ENCODE measurements at places on chromosomes 16 and 17. TPM values are rescaled to one million over a fixed set of nuclear protein-coding genes. Genes with fewer than 3 reads are reported as not detected.

YBX2 gene
- 2.9 TPM for total RNA-seq

MTSS2 gene
- total RNA-seq = 9.4 TPM

NOTUM gene
- not detected for total RNA-seq

SLFN5 gene
- 34.1 TPM for total RNA-seq

NPIPB6 gene
- 2.6 TPM for total RNA-seq

SPATA32 gene
- not detected for total RNA-seq

PYY gene
- total RNA-seq = 0.88 TPM

TP53TG3C gene
- not detected for total RNA-seq

CCL13 gene
- 2.0 TPM for total RNA-seq

RNF112 gene
- 0.96 TPM for total RNA-seq

GRCh38 chr16:77480681-77481315 is 46.0 kb upstream of the ADAMTS18 start:
- H3K27me3 ChIP-seq = no peaks in the 10 kb centered on the region
- no peak for DNase-seq
- H3K4me1 ChIP-seq = no peaks in the 10 kb centered on the region
- no peak overlapping the region for H3K27ac ChIP-seq

GRCh38 chr17:42809250-42809649 is 10.6 kb downstream of the CNTD1 start:
- no peak for DNase-seq
- H3K36me3 ChIP-seq = peaks cover 4% of the 10 kb centered on the region
- H3K4me1 ChIP-seq = no peaks in the 10 kb centered on the region
- no peaks in the 10 kb centered on the region for H3K27me3 ChIP-seq

GRCh38 chr17:28515518-28515917 is 9.4 kb downstream of the FOXN1 start:
- no peaks in the 10 kb centered on the region for H3K27me3 ChIP-seq
- no peak overlapping the region for H3K27ac ChIP-seq
- no peak for DNase-seq

DNA sequence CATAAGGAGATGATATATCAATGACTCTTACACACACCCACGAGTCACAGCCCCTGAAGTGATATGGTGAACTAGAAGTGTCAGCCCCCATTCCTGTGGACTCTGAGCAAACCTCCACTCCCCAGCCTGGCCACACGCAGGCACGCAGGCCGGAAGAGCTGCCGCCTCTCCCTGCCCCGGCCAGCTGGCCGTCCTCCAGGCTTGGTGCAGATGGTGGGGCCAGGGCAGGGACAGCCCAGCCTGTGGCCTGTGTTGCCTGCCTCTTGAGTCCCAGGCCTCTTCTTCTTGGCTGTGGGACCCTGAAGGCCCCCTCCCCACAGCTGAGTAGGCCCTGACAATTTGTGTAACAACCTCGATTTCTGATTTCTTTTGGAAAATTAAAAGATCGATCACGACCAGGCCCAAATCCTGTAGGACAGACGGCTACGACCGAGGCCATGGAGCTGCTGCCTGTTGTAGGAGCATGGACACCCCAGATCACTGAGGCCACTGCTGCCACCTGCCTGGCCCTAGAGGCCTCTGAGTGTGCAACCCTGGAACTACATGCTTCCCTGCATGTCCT is 10.0 kb upstream of the MPRIP start:
- H3K4me1 ChIP-seq = peaks cover 14% of the 10 kb centered on the region
- no peak overlapping the region for H3K4me3 ChIP-seq
- no peaks in the 10 kb centered on the region for H3K36me3 ChIP-seq
- H3K27me3 ChIP-seq = no peaks in the 10 kb centered on the region
- no peak for DNase-seq
- H3K27ac ChIP-seq = no peak overlapping the region

DNA sequence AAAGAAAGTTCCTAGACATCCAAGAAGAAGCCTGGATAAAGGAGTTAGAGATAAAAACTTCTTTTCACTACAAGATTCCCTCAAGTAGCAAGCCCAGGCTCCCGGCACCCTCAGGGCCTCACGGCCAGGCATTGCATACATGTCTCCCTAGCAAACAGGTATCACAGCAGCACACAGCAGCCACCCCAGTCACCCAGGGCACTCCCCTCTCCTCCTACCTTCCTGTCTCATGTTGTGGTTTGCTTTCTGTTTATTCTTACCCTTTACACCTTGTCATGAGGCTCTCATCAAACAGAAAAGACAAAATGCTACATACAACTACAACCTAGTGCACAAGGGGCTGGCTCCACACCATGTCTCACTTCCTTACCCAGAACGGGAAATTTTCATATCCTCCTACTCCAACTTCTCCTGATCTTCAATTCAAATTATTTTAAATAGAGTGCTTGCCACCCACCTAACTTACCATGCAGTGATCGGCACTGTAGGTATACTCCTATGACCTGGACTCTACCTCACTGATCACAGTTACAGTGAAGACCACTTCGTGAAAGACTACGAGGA is 42.7 kb downstream of the XPO6 start:
- no peaks in the 10 kb centered on the region for H3K4me1 ChIP-seq
- H3K4me3 ChIP-seq = no peak overlapping the region
- DNase-seq = no peak
- H3K36me3 ChIP-seq = no peaks in the 10 kb centered on the region
- no peaks in the 10 kb centered on the region for H3K27me3 ChIP-seq

GRCh38 chr17:78019976-78020716 is 61.6 kb downstream of the TNRC6C start:
- no peak for DNase-seq
- H3K27me3 ChIP-seq = no peaks in the 10 kb centered on the region
- no peaks in the 10 kb centered on the region for H3K36me3 ChIP-seq
- H3K4me1 ChIP-seq = no peaks in the 10 kb centered on the region

GRCh38 chr16:56825826-56826225 is 39.2 kb upstream of the SLC12A3 start:
- H3K27ac ChIP-seq = no peak overlapping the region
- H3K4me3 ChIP-seq = no peak overlapping the region
- no peaks in the 10 kb centered on the region for H3K4me1 ChIP-seq
- no peak for DNase-seq
- H3K27me3 ChIP-seq = no peaks in the 10 kb centered on the region

DNA sequence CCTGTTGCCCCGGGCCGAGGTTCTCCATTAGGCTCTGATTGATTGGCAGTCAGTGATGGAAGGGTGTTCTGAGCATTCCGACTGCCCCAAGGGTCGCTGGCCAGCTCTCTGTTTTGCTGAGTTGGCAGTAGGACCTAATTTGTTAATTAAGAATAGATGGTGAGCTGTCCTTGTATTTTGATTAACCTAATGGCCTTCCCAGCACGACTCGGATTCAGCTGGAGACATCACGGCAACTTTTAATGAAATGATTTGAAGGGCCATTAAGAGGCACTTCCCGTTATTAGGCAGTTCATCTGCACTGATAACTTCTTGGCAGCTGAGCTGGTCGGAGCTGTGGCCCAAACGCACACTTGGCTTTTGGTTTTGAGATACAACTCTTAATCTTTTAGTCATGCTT is 74.2 kb downstream of the HAPSTR1 start:
- H3K27me3 ChIP-seq = no peaks in the 10 kb centered on the region
- H3K4me3 ChIP-seq = no peak overlapping the region
- DNase-seq = no peak
- no peaks in the 10 kb centered on the region for H3K36me3 ChIP-seq

DNA sequence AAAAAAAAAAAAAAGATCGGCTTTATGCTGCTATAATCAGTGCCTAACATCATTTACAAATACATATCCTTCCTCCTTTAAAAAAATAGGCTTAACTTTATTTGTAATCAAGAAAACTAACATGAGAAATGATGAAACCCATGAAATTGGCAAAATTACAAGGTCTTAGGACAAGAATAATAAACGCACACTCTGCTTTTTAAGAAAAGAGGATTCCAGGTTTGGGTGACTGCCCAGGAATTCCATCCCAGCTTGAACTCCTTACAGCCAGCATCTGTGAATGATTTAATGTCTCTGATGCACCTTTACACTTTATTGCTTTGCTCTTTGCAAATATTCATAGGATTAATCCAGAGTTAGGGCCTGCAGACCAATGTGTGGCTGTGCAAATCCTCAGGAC is 196.0 kb downstream of the CBLN1 start:
- no peak for DNase-seq
- H3K4me1 ChIP-seq = no peaks in the 10 kb centered on the region
- H3K36me3 ChIP-seq = no peaks in the 10 kb centered on the region

GRCh38 chr17:80663781-80664206 is 119.2 kb downstream of the RPTOR start:
- H3K27me3 ChIP-seq = no peaks in the 10 kb centered on the region
- H3K4me1 ChIP-seq = no peaks in the 10 kb centered on the region
- H3K4me3 ChIP-seq = no peak overlapping the region
- H3K27ac ChIP-seq = no peak overlapping the region

- H3K4me1 ChIP-seq = no peaks in the 10 kb centered on the region
- no peak overlapping the region for H3K4me3 ChIP-seq
- no peak overlapping the region for H3K27ac ChIP-seq
- no peak for DNase-seq
These were observed 393.0 kb downstream of the CA10 start for GRCh38 chr17:51765282-51766135.

GRCh38 chr16:53152329-53152728 is 97.5 kb downstream of the CHD9 start:
- H3K27ac ChIP-seq = no peak overlapping the region
- H3K36me3 ChIP-seq = peaks cover 8% of the 10 kb centered on the region
- H3K4me3 ChIP-seq = no peak overlapping the region
- no peaks in the 10 kb centered on the region for H3K4me1 ChIP-seq

DNA sequence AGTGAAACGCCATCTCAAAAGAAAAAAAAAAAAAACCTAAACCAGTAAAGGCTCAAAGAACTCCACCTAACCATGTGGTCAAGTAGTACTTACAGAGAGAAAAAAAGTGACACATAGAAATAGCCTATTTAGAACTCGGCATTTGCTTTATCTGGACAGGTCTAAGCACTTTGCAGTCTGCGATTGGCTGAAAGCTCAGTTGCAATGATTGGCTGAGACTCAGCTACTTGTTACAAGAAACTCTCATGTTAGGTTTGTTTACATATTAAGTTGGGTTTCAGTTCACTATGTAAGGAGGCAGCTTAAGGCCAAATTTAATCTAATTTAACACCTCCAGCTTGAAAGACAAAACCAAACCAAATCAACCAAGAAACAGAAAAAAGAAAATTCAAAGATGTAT is 19.1 kb downstream of the ABCC3 start:
- DNase-seq = no peak
- H3K27ac ChIP-seq = no peak overlapping the region
- no peak overlapping the region for H3K4me3 ChIP-seq

DNA sequence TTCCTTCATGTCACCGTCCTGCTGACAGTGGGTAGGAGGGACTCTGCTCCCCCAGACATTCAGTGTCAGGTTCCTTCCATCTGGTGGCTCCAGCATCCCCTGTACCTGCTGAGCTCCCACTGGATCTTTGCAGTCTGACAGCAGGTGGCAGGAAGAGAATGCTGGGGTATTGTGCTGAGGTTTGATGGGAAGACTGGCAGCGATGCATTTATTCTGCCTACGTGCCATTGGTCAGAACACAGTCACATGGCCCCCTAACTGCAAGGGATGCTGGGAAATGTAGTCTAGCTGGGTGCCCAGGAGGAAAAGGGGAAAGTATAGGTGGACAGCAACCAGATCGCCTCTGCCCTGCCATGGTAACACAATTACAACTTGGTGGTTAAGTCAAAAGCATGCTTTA is 44.4 kb downstream of the IRX3 start:
- no peak for DNase-seq
- H3K4me3 ChIP-seq = no peak overlapping the region
- no peaks in the 10 kb centered on the region for H3K27me3 ChIP-seq
- H3K36me3 ChIP-seq = no peaks in the 10 kb centered on the region

- H3K36me3 ChIP-seq = no peaks in the 10 kb centered on the region
- no peak overlapping the region for H3K4me3 ChIP-seq
- H3K4me1 ChIP-seq = peaks cover 6% of the 10 kb centered on the region
These were observed 14.3 kb downstream of the FBXO31 start for GRCh38 chr16:87369117-87369765.

- no peaks in the 10 kb centered on the region for H3K4me1 ChIP-seq
- H3K27ac ChIP-seq = no peak overlapping the region
- no peak for DNase-seq
- H3K27me3 ChIP-seq = no peaks in the 10 kb centered on the region
These were observed 14.2 kb upstream of the MSI2 start for GRCh38 chr17:57242148-57242547.

DNA sequence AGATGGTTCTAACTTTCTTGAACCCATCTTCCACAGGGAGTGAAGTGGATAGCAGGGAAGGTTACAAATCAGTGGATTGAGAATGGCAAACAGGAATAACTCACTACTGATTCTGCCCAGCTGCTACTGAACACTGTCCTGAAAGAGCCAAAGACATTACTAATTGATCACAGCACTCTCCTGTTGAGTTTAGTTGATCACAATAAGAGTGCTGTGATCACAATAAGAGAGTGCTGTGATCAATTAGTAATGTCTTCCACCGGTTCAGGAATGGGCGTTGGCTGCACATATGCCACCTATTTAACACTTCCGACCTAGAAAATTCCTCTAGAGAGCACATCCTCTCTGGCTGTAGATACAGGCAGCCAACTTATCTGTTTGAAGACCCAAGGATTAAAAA is 11.4 kb downstream of the CFAP97D1 start:
- H3K27ac ChIP-seq = no peak overlapping the region
- H3K27me3 ChIP-seq = no peaks in the 10 kb centered on the region
- no peaks in the 10 kb centered on the region for H3K4me1 ChIP-seq

DNA sequence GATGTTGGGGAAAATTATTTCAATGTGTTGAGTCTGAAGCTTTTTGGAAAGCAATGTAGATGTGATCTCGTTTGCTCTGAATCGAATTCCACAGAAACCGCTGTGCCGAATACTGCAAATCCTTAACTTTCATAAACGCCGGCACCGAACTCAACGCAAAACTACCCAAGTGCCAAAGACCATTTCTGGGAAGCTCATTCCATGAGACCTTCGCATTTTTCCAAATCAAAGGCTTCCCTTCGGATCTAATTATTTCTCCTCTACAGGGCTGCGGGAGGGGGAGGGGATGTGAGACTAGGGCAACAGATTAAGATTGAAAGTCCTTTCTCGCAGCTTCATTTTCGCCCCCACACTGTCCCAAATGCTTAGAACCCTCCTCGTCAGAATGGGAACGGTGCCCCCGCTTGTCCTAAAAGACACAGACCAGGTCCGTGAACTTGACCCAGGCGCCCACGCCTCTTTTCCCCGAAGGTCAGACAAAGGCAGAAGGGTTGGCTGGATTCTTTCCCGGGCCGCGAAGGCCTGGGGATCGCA is 4.0 kb downstream of the PRAC1 start:
- no peaks in the 10 kb centered on the region for H3K4me1 ChIP-seq
- H3K27ac ChIP-seq = no peak overlapping the region
- H3K36me3 ChIP-seq = no peaks in the 10 kb centered on the region
- no peak overlapping the region for H3K4me3 ChIP-seq
- no peaks in the 10 kb centered on the region for H3K27me3 ChIP-seq

DNA sequence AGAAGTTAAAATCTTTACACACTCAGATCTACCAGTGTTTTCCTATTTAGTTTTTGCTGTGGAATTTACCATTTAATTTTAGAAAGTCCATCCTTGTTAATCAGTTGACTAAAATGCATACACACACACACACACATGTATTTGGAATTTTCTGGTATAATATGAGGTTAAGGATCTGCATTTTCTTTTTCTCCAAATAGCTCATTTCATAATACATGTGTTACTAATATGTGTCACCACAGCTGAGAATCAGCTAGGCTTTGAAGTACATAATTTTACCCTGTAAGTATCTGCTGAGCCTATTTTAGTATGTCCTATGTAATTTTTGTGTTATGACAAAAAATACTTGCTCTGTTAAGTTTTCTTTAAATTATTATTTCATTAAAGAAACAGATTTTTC is 143.2 kb downstream of the PHKB start:
- H3K36me3 ChIP-seq = no peaks in the 10 kb centered on the region
- no peak for DNase-seq
- no peaks in the 10 kb centered on the region for H3K27me3 ChIP-seq
- H3K4me1 ChIP-seq = no peaks in the 10 kb centered on the region
- no peak overlapping the region for H3K27ac ChIP-seq

All from breast epithelium (tissue), 4 donors.